ENCODE measurements at places on chromosomes 3 and 15. TPM values are rescaled to one million over a fixed set of nuclear protein-coding genes. Genes with fewer than 3 reads are reported as not detected.

Gene ATRIP
- total RNA-seq, result 5.5 TPM

- no peak for DNase-seq
These were observed 66.5 kb upstream of the P2RY1 start for GRCh38 chr3:152768478-152768877.

DNA sequence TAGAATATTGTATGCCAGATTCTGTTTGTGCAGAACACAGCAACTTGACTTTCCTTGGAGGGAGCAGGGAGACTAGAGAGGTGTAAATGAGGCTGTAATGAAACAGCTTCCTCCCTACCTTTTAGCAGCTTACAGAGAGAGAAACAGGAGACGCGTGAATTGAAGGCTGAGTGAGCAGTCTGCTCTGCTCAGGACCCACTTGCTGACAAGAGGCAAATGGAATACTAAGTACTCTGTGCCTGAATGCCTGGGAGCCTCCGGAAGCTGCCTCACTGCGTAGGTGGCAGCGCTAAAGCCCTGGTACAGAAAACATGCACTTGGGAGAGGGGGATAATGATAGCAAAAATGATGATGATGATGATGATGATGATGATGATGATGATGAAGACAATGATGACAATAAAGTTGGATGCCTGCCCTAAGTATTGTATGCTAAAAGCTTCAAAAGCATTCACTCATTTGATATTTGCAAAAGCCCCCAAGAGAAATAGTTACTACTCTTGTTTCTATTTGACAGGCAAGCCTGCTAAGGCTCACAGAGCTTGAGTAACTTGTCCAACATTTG, 548.9 kb downstream of the NTRK3 start:
- DNase-seq, result no peak

GRCh38 chr3:60424942-60425341, 826.3 kb downstream of the FHIT start:
- no peak for DNase-seq

DNA sequence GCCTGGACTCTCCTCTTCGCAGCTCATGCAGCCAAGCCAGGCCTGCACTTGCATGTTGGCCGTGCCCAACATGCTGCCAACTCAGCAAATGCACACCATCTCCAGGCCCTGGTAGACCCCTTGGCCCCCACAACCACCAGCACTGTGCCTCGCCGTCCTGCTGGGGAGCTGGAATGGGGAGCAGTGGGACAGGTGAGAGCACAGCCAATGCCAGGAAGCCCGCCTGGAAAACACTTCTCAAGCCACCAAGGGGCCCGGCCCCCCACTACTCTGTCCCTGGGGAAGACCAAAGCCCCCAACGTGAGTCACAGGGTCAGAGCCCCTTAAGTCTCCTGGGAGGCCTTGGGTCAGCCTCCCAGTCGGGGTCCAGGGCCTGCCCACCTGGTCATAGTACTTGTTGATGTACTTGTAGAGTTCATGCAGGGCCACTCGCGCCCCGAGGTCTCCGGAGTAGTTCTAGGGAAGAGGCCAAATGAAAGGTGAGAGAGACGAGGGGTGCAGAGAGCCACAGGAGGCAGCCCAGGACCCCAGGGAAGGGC, 24.5 kb downstream of the PLXNB1 start:
- DNase-seq, result no peak

- no peak for DNase-seq
These were observed 17.2 kb downstream of the CCDC33 start for GRCh38 chr15:74253211-74253921.

GRCh38 chr3:25355998-25356397, 72.1 kb upstream of the RARB start:
- no peak for DNase-seq

Gene ISLR2
- total RNA-seq, result not detected

Gene GRAMD1C
- total RNA-seq, result 2.2 TPM

DNA sequence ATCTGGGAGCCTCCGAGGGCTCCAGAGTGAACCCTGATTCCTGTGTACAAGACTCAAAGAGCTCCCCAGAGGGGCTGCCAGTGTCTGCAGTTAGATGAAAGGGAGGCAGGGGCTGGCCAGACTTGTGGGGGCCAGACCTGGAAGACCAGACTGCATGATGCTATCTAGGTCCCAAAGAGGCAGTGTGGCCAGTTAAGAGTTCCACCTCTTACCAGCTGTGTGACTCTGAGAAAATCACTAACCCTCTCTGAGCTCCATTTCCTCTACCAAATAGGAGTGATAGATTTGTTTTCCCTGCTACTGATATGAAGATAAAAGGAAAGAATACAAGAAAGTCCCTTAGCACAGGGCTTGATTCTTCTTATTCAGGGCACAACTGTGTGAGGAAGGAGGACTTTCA, 29.0 kb downstream of the ACSBG1 start:
- DNase-seq, result no peak

DNA sequence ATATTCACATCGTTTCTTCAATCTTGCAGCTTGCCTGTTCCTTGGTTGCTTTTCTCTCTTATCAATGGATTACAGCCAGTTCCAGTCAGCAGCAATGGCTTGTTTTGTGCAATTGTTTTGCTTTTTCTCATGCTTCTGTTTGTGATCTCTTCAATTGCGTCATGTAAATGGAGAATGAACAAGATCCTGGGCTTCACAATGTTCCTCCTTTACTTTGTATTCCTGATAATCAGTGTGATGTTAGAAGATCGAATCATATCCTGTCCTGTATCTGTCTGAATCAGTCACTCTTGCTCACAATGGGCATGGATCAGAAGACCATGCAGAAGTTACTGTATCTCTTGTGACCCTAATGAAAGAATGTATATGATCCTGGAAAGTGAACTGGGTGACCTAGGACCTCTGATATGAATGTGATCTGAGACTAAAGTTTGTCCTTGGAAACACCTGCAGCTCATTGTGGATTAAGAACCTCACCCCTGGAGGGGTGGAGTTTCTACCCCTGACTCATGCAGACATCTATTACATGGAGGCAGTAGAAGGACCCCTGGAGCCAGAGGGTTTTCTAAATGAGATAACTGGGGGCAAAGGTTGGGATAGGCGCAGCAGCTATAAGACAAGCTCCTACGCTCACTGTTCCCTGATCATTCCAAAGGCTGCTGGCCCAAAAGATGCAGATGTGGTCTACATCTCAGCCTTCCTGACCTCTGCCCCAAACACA, 32.2 kb downstream of the SLC24A1 start:
- DNase-seq, result peak; percentile 65

Gene HMCES
- total RNA-seq, result 18.0 TPM

DNA sequence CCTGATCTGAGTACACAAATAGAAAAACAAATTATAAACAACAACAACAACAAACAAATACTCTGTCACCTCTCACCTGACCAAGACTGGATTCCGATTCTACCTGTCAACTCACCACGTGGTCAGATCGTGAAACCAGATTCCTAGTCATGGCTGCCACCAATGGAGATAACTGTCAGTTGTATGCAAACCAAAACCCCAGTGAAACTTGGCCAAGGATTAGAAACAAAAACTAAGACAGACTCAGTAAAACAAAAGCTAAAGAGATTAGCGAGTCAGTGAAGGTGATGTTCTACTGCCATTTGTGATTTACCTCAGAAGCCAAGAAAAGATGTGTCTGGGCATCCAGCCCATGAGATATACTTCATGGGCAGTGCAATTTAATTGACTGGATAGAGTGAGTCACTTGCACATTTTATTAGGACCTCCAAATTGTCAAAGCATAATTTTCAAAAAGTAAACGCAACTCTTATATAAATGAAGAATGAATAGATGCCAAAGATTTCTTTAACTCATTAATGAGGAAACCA, 31.1 kb downstream of the PHLDB2 start:
- no peak for DNase-seq

GRCh38 chr3:147414390-147415138, 5.4 kb downstream of the ZIC1 start:
- no peak for DNase-seq

Gene ADAMTSL3
- total RNA-seq, result under 0.01 TPM

GRCh38 chr3:3665546-3665945, 133.7 kb upstream of the LRRN1 start:
- no peak for DNase-seq

- DNase-seq, result no peak
These were observed 4.4 kb upstream of the COL8A1 start for GRCh38 chr3:99633887-99634558.

Gene TIPARP
- total RNA-seq, result 91.1 TPM

DNA sequence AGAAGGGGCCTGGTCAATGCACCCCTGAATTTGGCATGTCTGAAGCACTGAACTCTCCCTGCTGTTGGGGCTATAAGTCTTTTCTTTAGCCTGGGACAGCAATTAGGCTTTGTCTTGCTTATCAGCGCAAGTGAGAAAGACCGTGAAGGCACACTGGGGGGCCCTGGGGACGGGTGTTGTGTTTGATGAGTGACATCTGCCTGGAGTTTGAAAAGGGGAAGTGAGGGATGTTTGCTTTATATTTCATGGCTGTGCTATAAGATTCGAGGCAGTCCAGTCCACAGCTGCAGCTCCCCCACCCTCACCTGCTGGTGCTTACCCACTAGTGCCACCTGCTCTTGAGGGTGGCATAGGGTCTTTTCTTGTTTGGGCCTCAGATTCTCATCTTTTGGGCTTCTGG, 44.8 kb downstream of the CEMIP start:
- no peak for DNase-seq

DNA sequence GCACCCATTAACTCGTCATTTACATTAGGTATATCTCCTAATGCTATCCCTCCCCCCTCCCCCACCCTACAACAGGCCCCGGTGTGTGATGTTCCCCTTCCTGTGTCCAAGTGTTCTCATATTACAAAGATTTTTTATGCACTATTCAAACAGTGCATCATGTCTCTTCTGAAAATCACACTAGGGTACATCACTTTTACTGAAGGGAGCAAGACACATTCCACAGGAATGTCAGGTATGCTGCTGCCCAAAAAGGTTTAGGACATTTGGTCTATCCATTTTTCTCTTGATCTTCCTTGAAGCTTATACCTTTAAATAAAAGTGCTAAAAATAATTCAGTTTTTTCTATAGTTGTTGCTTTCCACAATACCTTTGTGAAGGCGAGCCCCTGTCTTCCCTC, 9.2 kb upstream of the EPHA3 start:
- no peak for DNase-seq

Gene CHRM5
- under 0.01 TPM for total RNA-seq

DNA sequence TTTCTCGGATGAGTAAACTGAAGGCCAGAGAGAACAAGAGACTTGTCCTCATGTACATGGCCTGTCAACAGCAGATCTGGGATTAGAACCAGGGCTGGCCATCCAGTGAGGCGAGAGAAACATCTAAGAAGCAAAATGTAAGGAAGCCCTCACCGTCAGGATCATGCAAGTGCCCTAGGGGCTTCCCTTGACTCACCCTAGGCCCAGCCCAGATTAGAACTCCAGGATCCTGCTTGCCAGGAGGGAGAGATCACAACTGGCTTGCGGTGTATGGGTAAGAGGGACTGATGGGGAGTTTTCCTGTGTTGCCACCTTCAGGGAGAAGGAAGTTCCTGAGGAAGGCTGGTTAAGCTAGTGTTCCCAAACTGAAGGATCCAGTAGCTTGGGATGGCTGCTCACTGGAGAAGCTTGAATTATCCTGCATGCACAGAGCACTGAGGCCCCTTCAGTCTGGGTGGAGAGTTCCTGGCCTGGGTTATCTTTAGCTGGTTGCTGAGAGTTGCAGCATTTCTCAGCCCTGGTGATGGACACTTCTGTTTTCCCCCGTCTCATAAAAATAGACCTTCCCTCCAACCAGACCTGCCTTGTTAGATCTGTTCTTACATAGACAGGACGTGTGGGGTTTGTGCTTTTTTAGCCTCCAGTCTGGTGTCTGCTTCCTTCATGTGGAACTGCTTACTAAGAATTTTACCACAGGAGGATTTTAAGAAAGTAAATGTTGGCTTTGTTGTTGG, 28.2 kb upstream of the XIRP1 start:
- no peak for DNase-seq

- DNase-seq, result no peak
These were observed 609 bp upstream of the UROC1 start for GRCh38 chr3:126517986-126518778.

GRCh38 chr3:18591120-18591519, 166.0 kb upstream of the SATB1 start:
- no peak for DNase-seq

- peak; percentile 59 for DNase-seq
These were observed 70.7 kb downstream of the ANXA2 start for GRCh38 chr15:60326824-60327654.

- no peak for DNase-seq
These were observed 1.3 kb downstream of the SCAANT1 start for GRCh38 chr3:63910891-63911290.

Gene STARD9
- 9.1 TPM for total RNA-seq

- DNase-seq, result peak; percentile 75
These were observed 506 bp upstream of the ATP1B3 start for GRCh38 chr3:141875893-141876380.

GRCh38 chr15:33489335-33489734, 178.6 kb downstream of the RYR3 start:
- no peak for DNase-seq

DNA sequence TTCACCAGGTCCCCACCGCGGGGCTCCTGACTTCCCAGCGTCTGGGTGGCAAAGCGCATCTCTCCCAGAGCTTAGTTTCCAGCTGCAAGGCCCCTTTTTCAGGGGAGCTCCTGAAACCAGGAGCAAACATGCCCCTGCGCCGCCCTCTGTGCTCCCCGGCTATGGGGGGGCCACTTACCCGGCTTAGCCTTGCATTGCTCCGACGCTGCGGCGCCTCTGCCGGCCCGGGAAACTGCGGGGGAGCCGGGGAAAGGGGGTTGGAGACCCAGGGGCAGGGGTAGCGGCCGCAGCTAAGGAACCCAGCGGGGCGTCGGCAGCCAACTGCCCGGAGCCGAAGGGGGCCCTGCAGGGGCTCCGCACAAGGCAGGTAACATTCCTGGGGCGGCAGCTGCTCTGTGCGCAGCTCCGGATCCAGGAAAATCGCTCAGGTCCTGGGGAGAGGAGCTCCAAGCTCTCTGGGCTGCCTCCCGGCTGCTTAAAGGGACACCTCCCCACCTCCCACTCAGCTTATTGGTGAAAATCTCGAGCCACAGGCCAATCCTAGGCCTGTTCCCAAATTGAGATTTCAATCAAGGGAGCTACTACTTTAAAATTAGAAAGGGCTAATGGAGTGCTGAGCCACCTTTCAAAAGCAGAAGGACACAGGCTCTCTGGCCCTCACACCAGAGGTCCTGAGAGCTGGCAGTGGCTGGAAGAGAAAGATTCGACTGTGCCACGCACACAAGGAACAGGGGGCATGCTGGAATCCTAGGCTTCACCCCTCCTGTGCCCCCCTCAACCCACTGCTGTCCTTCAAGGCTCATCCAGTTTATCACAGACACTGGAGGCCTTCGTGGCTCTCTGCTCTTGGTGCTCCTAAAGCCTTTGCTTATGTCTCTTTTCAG, 42.7 kb upstream of the PRICKLE2 start:
- peak; percentile 82 for DNase-seq

Gene FBN1
- 333 TPM for total RNA-seq

Gene SCN11A
- under 0.01 TPM for total RNA-seq

DNA sequence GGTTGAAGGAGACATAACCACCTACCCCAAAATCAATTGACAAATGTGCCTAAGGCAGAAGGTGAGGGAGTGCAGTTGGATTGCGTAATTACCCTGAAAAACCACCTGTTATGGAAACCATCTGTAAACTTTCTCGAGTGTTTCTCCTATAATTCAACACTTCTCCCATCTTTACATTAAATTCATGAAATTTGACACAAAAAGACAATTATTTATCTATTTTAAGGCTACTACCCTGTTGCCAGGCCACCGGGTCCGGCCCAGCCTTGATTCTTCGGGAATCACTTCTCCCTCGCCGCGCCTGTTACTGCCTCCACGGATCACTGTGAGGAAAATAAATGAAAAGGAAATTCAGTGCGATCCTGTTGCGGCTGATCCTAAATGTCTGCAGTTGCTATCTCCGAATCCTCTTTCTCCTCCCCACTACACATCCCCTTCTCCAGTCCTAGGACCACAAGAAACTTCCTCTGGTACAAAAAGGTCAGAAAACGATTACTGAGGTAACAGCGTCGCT, 646 bp downstream of the IQCB1 start:
- DNase-seq, result peak; percentile 17
